ENCODE measurements at places on chromosomes 3 and 15. TPM values are rescaled to one million over a fixed set of nuclear protein-coding genes. Genes with fewer than 3 reads are reported as not detected.

Gene GOLGA6L4
- 22.2 TPM for total RNA-seq

- peaks cover 70% of the 10 kb centered on the region for H3K36me3 ChIP-seq
- H3K4me1 ChIP-seq = no peaks in the 10 kb centered on the region
- no peak for DNase-seq
Observed at GRCh38 chr15:78168608-78169007, 19.4 kb downstream of the IDH3A start.

Gene B3GNT5
- total RNA-seq = 7.5 TPM

Gene PPP1R14D
- total RNA-seq = not detected

Gene GOLGA6L9
- 3.2 TPM for total RNA-seq

GRCh38 chr3:69282181-69282580 lies 103.7 kb downstream of the FRMD4B start:
- H3K27me3 ChIP-seq = no peaks in the 10 kb centered on the region
- H3K36me3 ChIP-seq = no peaks in the 10 kb centered on the region
- no peaks in the 10 kb centered on the region for H3K4me1 ChIP-seq
- H3K27ac ChIP-seq = no peak overlapping the region
- DNase-seq = no peak
- H3K4me3 ChIP-seq = no peak overlapping the region

- no peak overlapping the region for H3K27ac ChIP-seq
- no peaks in the 10 kb centered on the region for H3K4me1 ChIP-seq
- H3K4me3 ChIP-seq = no peak overlapping the region
- H3K36me3 ChIP-seq = no peaks in the 10 kb centered on the region
- H3K27me3 ChIP-seq = no peaks in the 10 kb centered on the region
Observed at GRCh38 chr15:86115145-86115801, 35.6 kb downstream of the AGBL1 start.

Gene FGD5
- 15.4 TPM for total RNA-seq

GRCh38 chr3:116757315-116757714 lies 47.7 kb downstream of the TUSC7 start:
- H3K27me3 ChIP-seq = peaks cover 4% of the 10 kb centered on the region
- H3K4me3 ChIP-seq = no peak overlapping the region
- H3K36me3 ChIP-seq = no peaks in the 10 kb centered on the region
- H3K4me1 ChIP-seq = no peaks in the 10 kb centered on the region

DNA sequence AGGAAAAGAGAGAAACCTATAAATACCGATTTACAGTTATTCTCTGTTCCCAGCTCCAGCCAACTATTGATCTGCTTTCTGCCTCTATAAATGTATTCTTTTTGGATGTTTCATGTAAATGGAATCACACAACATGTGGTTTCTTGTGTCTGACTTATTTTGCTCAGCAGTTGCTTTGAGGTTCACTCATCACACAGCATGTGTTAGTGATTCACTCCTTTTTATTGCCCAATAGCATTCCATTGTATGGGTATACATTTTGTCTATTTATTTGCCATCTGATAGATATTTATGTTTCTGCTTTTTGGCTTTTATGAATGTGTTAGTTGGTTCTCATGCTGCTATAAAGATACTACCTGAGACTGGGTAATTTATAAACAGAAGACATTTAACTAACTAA lies 23.6 kb downstream of the CCR1 start:
- no peak overlapping the region for H3K4me3 ChIP-seq
- H3K27me3 ChIP-seq = no peaks in the 10 kb centered on the region
- DNase-seq = no peak
- no peaks in the 10 kb centered on the region for H3K36me3 ChIP-seq
- H3K4me1 ChIP-seq = no peaks in the 10 kb centered on the region

Gene CGNL1
- 33.5 TPM for total RNA-seq

DNA sequence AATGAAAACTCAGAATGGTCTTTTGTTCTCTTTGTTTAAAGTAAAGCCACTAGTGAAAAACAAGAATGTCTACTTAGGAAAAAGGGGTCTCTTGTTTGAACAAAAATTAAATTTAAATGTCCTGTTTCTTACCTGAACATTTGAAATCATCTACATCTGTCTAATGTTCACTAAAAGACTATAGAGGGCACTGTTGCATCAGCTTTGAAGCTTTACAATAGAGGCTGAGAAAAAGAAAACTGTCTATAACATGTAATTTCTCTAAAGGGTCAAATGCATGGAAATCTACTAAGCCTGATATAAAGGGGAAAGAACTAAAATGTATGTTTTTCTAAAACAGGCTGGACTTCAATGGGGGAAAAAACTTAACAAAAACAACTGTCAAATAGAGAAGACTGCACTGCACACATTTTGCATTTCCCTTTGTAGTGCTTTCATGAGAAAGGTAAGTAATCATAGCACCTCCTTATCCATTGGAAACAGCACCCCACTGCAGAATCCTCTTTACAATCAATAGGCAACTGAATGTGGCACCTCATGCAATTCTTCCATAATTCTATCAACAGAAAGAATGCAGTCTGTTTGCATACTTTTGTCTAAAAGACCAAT lies 26.3 kb downstream of the DPH6 start:
- H3K4me3 ChIP-seq = no peak overlapping the region
- no peak for DNase-seq
- H3K27ac ChIP-seq = no peak overlapping the region
- H3K36me3 ChIP-seq = no peaks in the 10 kb centered on the region

DNA sequence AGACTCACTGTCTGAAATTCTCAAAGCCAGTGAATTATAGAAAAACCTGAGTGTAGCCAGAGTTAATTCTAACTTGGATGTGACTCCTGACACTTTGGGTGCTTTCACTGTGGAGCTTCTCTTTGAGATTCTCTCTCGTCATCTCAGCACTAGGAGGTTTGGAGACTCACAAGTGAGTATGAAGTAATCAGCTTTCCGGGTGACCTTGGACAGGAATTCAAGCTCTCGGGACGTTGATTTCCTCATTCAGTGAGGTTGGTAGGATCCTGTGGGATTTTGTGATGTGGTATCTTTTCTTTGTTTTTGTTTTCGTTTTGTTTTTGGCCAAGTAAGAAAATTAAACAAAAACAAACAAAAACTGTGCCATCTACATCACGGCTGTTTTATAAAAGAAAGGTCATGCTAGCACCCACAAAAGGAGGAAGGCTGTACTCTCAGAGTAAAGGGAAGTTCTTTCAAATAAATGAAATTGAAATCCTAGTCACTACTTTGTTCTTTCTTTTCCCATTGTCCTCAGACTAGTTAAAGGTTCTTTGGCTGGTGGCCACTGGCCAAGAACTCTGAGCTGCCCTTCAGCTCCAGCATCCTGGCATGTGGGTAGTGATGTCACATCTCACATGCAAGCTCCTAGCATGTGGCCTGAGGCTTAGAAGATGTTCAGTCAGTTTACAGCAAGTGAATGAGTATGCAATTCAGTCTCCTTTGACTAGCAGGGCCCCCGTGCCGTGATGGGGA lies 263.3 kb upstream of the TPM1 start:
- no peak for DNase-seq
- no peak overlapping the region for H3K4me3 ChIP-seq
- H3K27me3 ChIP-seq = no peaks in the 10 kb centered on the region
- H3K36me3 ChIP-seq = peaks cover 15% of the 10 kb centered on the region
- no peak overlapping the region for H3K27ac ChIP-seq

Gene RPS17
- total RNA-seq = 1,033 TPM

DNA sequence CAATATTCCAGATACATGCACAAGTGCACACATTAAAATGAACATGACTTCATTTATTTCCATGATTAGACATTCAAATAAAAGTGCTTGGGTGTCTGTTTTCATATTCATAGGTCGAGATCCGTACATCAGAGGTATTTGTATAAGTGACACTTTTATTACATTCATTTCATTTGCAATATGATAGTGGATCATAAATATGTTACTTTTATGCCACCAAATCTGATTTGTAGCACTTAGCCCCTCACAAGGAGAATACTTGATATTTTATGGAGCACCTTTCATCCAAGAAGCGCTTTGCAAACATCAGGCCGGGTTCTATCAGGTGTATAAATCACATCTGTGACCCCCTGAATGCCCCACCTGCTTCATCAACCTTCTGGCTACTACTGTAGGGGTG lies 100.6 kb downstream of the TOP2B start:
- no peaks in the 10 kb centered on the region for H3K27me3 ChIP-seq
- H3K36me3 ChIP-seq = no peaks in the 10 kb centered on the region
- DNase-seq = no peak

Gene MYZAP
- total RNA-seq = 6.8 TPM

- H3K27ac ChIP-seq = no peak overlapping the region
- no peak overlapping the region for H3K4me3 ChIP-seq
Observed at GRCh38 chr15:83947156-83947555, 288.4 kb upstream of the GOLGA6L4 start.
